ENCODE measurements at places on chromosomes 16 and 17. TPM values are rescaled to one million over a fixed set of nuclear protein-coding genes. Genes with fewer than 3 reads are reported as not detected.

Gene C16orf96
- polyA plus RNA-seq = 0.05 TPM

Gene HEATR9
- not detected for polyA plus RNA-seq

Gene ARHGAP27
- polyA plus RNA-seq = 65.3 TPM

Gene C16orf89
- not detected for polyA plus RNA-seq

Gene DYNLRB2
- polyA plus RNA-seq = not detected

Gene CACNG5
- not detected for polyA plus RNA-seq

Gene PITPNM3
- polyA plus RNA-seq = not detected

Gene KRTAP17-1
- not detected for polyA plus RNA-seq

Gene SLC9A5
- polyA plus RNA-seq = 0.75 TPM

Gene PPP1R27
- polyA plus RNA-seq = not detected

Gene USP43
- polyA plus RNA-seq = not detected

Gene TXNDC11
- 78.0 TPM for polyA plus RNA-seq

Gene KCNJ18
- polyA plus RNA-seq = not detected

Gene OR4D1
- polyA plus RNA-seq = 0.11 TPM

Gene KRT12
- not detected for polyA plus RNA-seq

Gene YPEL2
- 18.8 TPM for polyA plus RNA-seq

Gene MRTFB
- polyA plus RNA-seq = 6.6 TPM

Gene C16orf92
- polyA plus RNA-seq = not detected

Gene TSNAXIP1
- polyA plus RNA-seq = not detected

Gene ANKFN1
- not detected for polyA plus RNA-seq

Gene RCVRN
- polyA plus RNA-seq = not detected

Gene CTRB2
- not detected for polyA plus RNA-seq
